ENCODE measurements at places on chromosomes 7 and 10.

GRCh38 chr7:121473645-121474300 is 77.7 kb upstream of the FAM3C start:
- DNase-seq, result no peak

DNA sequence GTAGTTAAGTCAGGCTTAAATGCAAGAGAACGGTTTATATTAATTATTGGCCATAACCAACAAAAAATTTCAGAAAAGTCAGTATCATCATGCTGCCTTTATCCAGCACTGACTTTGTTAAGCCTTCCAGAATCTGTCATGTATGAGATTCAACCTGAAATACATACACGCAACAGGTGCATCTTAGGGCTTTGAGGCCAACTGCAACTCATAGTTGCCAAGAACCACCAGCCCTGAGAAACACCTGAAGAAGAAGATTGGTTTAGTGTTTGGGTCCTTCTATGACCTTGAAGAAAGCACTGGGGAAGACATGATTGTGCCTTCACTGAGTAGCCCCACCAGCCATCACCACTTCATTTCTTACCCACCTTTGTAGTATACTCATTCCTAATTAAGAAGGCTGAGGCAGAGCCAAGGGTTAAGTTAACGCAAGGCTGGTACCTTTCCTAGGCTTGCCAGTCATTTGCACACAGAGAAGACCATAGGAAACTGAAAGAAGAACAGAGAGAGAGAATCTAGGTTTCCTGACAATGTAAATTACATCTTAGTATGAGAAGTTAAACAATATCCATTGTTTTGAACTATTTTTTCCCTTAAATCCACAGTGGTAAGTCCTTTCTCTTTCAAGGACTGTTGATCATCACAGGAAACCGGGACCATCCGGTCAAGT is 200.1 kb upstream of the PRKCQ start:
- no peak for DNase-seq

DNA sequence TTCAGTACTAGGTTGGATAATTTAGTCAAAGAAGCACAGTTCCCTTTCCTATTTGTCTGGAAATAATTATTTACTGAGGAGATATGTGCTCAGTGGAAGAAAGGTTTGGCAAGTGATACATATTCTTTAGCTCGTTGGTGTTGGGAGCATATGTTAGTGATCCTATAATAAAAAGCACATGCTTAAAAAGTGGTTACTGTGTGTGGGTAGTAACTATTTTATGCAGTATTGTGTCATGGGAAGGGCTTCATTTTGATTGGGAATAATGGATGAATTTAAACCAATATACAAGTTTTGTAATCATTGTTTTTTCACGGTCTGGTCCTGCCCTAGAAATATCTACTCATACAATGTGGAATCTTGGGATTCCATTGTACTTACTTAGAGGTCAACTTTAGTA is 188.7 kb upstream of the PPP1R3A start:
- DNase-seq, result peak; percentile 78

DNA sequence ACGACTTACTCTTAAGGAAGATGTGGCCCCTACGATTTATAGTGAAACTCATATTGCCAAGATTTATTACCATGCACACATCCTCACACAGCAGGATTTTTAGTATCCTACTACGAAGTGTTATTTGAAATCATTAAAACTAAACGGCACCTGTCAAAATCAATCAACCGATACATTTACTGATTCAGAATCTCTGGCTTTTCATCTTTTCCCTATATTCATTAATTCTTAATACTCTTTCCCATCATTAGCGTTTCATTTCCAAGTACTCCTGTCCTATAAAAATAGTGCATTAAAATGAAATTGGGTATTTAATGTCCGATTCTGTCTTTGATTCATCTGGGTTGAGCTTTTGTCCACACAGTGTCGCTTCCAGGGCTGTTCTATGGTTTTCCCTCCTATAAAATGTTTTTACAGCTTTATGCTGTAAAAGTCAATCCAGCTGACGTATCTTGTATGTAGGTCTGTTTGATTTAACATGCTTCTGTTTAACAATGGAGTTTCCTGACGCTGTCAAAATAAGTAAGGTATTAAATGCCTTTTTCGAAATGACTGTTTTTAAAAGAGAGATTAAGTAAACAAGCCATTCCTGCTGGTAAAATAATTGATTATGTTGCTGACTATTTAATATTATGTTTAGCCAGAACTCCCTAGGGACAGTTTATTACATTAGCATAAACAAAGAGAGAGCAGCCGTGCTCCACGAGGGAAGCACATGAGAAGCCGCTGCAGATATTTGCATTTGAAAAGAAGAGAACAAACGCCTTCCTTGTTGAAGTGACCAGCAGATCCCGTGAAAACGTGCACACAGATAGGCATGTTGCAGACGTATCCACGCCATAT is 22.3 kb upstream of the SFMBT2 start:
- DNase-seq, result no peak

- peak; percentile 54 for DNase-seq
These were observed 5.4 kb upstream of the YWHAG start for GRCh38 chr7:76364198-76364584.

Data from fibroblast of skin of right quadriceps (primary cell).